Cerebellum (tissue), 4 donors: ENCODE measurements at places on chromosomes 4 and X.

GRCh38 chr4:39124885-39125599 lies 57.3 kb upstream of the WDR19 start:
- DNase-seq: no peak

- DNase-seq: no peak
Measured at GRCh38 chrX:39309721-39310152, 508.5 kb downstream of the MID1IP1 start.

- DNase-seq: no peak
Measured at GRCh38 chrX:126137899-126138298, 28.2 kb downstream of the DCAF12L2 start.

DNA sequence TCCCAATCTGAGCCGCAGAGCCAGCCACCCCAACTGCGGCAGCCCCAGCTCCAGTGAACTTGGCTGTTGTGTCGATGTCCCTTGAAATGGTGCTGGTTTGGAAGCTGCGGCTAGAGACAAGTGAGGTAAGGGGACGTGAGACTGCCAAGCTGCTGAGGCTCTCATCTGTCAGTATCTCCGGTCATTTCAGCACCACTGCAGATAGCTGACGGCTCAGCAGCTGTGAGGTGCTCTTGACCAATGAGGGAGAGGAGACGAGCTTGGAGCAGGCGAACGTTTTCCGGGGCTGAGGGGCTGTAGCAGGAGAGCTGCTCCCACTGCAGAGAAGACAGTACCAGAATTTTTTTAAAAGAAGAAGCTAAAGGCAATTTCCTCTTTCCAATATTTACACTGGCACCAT lies 175.5 kb upstream of the CASK start:
- no peak for DNase-seq

DNA sequence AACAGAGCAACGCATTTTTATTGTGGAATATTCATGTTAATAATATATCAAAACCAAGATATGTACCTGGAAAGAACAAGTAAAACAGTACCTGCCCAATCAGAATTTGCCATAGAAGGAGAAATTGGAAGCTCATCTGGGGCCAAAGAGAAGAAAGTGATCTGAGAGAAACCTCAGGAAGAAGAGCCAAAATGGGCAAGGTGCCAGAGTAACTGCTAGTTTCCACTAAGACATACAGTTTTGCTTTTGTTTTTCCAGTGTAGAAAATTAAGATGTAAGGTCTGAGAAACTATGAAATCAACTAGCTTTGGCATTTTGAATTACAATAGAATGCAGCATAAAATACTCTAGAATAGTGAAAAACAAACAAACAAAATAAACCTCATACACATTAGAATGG lies 2201.2 kb downstream of the ARAP2 start:
- no peak for DNase-seq

GRCh38 chr4:114864060-114864459 lies 249.4 kb downstream of the NDST4 start:
- no peak for DNase-seq

DNA sequence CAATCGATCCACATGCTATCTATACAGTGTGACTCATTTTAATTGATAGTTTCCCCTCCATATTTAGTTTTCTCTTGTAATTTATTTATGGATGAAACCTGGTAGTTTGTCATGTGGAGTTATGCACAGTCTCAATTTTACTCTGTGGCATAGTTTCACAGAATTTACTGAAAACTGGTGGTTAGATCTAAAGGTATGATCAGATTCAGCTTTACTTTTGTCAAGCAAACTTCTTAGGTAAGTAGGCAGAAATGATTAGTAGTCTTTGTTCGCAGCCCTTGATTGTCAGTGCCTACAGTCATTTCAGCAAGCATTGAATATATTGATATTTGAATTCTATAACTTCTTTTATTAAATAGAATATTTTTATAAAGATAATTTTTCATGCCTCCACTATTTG lies 2.5 kb downstream of the ADD1 start:
- no peak for DNase-seq

- no peak for DNase-seq
Measured at GRCh38 chr4:108209489-108209888, 40.8 kb upstream of the LEF1 start.

GRCh38 chrX:73850124-73851013 lies 287.4 kb downstream of the CHIC1 start:
- no peak for DNase-seq

- DNase-seq: no peak
Measured at GRCh38 chrX:16578218-16578617, 71.7 kb upstream of the S100G start.
